Dorsolateral prefrontal cortex (tissue), 122 donors: ENCODE measurements at places on chromosomes 16 and 17. TPM values are rescaled to one million over a fixed set of nuclear protein-coding genes. Genes with fewer than 3 reads are reported as not detected.

The MT2A gene
- total RNA-seq, result 362 TPM

The FN3K gene
- total RNA-seq, result 117 TPM

The ELMO3 gene
- total RNA-seq, result 1.3 TPM

The CBX8 gene
- total RNA-seq, result 8.4 TPM

DNA sequence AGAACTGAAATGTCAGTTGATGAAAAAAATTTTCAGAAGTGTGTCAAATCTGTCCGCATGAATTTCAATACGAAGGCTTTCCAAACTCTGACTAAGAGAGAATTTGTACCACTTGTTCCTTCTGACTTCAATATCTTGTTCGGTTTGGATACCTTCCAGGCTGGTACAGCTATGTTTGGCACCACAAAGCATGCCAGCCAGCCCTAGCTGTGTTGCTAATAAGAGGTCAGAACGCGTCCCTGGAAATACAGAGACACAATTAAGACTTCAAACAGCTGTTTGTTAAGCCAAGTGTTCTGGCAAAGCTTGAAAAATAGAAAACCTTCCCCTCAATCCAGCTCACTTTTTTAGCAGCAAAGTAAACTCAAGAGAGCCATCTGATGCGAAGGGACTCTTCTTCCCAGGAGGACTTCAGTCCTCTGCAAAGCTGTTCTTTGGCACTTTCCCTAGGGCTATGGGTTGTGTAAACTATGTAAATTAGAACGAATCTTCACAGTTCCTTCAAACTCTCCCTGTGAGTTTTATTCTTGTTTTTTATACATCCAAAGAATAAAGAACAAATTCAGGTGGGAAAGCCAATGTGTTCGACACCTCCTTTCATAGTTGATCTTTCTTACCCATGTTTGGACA is 35.1 kb downstream of the GRB2 start:
- peak; percentile 63 for DNase-seq

DNA sequence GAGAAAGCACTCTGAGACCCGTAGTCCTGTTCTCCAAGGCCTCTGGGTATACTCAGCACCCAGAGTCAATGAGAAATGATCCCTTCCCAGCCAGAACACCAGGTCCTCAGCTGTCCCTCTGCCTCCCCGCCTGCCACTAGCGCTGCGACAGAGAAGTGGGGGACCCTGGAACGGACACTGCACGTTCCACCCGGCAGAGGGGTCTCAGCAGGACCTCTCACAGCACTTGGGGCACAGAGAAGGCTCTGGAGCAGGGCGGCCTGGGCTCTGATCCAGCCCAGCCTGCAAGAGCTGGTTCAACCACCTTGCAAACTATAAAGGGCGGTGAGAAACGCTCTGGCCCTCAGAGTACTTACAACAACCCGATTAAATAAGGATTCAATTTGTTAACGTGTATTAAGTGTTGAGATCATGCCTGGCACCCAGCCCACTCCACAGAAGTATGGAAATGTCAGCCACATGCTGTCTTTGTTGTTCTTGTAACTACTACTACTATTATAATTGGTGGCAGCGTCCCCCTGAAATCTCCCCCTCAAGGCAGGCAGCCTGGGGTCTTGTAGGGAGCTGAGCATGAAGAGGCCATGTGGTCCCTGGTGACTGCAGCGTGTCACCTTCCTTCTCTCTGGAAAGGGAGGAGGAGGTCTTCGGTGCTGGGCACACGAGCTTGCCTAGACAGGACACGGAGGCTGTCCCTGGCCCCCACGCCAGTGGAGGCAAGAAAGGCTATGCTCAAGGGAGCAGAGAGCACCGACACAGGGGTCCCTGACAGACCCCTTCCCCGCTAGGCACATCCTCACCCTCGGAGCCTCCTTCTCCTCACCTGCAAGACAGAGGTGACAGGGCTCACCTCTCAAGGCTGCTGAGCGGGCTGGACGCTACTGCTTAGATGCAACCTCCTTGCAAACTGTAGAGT is 2.4 kb downstream of the OSGIN1 start:
- DNase-seq, result no peak

DNA sequence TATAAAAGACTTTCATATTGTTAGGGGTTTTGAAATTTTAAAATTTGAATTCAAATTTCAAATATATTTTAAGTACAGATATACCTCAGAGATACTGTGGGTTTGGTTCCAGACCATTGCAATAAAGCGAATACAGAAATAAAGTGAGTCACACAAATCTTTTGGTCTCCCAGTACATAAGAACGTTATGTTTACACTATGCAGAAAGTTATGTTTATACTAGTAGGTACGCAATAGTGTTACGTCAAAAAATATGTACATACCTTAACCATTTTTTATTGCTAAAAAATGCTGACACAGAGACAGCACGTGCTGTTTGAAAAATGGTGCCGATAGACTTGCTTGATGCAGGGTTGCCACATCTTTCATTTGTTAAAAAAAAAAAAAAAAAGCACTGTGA is 19.7 kb downstream of the NUP88 start:
- no peak for DNase-seq

- DNase-seq, result no peak
Measured at GRCh38 chr17:50372222-50372757, 694 bp downstream of the MRPL27 start.

DNA sequence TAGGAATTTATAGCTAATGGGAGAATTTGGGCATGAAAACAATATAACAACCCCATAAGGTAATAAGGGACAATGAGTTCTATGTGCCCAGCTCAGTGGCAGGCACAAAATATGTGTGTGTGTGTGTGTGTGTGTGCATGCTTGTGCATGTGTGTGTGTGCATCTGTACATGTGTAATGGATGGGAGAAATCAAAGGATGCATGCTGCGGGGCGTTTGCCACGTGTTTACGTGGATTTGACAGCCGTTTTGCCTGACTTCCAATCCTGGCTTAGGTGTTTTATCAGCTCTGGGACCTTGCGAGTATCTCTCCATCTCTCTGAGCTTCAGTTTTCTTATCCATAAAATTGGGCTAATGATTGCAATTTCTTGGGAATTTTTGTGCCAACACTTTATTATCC is 108.4 kb downstream of the IRX5 start:
- DNase-seq, result no peak

GRCh38 chr17:80352216-80352895 is 62.6 kb upstream of the ENDOV start:
- DNase-seq, result no peak

DNA sequence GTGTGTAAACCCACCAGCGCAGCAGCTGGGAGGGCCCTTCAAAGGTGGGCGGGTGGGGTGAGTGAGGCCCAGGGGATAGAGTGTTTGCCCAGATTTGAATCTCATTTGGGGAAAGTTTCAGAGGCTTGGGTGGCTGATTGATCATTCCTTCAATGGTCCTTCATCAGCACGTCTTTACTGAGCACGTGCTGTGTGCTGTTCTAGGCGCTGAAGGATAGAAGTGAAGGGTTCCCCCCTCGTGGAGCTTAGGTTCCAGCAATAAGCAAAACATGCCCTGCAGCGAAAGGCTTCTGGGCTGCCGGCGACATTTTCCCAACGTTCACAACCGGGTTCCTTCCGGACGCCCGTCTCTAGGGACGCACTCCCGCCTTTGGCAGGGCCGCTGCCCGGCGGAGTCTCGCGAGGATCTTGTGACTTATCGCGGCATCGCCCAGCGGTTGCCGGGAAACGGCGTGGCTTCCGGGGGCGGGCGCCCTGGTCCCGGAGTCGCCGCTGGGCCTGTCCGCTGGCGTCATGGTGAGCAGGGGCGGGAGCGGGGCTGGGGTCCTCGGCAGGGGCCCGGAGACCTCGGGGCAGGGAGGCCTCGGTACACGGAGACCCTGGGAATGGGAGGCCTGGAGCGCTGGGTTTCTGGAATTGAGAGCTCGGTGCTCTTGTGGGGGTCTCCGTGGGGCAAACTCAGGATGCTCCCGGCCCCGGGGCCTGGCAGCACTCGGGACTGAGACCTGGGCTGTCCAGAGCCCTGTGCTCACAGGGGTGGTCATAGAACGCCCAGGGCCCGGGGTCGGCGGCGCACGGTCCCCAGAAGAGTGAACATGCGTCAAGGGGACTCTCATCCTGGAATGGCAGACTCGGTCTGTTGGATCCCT is 3.2 kb upstream of the DBNDD1 start:
- DNase-seq, result peak; percentile 85
